ENCODE measurements at places on chromosomes 16 and 17. TPM values are rescaled to one million over a fixed set of nuclear protein-coding genes. Genes with fewer than 3 reads are reported as not detected.

GRCh38 chr17:74810699-74811485 lies 34.7 kb upstream of the NAT9 start:
- no peak overlapping the region for H3K4me3 ChIP-seq
- H3K27me3 ChIP-seq, result no peaks in the 10 kb centered on the region
- no peak for DNase-seq
- no peaks in the 10 kb centered on the region for H3K36me3 ChIP-seq

- no peak overlapping the region for H3K4me3 ChIP-seq
- H3K4me1 ChIP-seq, result no peaks in the 10 kb centered on the region
- no peak overlapping the region for H3K27ac ChIP-seq
- H3K27me3 ChIP-seq, result peaks cover 3% of the 10 kb centered on the region
- no peak for DNase-seq
Observed at GRCh38 chr16:84692451-84693214, 7.2 kb upstream of the USP10 start.

GRCh38 chr16:73126525-73126853 lies 78.6 kb upstream of the ZFHX3 start:
- DNase-seq, result no peak
- H3K36me3 ChIP-seq, result no peaks in the 10 kb centered on the region
- peaks cover 3% of the 10 kb centered on the region for H3K27me3 ChIP-seq
- H3K4me3 ChIP-seq, result no peak overlapping the region
- no peak overlapping the region for H3K27ac ChIP-seq

DNA sequence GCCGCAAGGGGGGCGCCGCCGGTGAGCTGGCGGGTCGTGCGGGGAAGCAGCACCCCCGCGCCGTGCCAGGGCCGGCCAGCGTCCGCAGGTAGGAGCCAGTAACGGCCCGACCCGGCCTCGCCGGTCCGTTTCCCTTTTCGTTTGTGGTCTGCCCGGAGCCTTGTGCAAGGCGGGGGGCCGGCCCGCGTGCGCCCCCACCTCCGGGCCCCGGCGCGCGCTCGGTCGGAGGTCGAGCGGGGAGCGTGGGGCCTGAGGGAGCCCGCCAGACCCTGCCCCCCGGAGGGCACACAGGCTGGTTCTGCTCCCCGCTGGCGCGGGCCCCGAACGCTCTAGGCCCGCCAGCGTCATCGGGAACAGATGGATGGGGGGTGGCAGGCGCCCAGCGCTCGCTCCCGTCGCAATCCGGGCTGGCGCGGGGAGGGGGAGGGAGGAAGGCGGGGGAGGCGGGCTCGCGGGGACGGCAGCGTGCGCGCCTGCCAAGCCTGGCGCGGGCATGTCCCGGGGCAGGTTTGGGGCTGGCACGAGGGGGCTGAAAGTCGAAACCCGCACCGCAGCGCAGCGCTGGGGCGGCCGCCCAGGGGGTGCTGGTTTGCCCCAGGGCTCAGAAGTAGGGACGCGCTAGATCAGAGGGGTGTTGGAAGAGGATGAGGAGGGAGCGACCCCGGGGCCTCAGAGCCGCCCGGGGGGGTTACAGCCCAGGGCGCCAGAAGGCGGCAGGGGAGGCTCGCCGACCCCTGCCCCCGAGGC lies 1.5 kb upstream of the GSE1 start:
- H3K36me3 ChIP-seq, result no peaks in the 10 kb centered on the region
- DNase-seq, result peak; percentile 76
- peaks cover 17% of the 10 kb centered on the region for H3K27me3 ChIP-seq
- H3K27ac ChIP-seq, result no peak overlapping the region
- peak overlapping the region; percentile 60 for H3K4me3 ChIP-seq
- H3K4me1 ChIP-seq, result peaks cover 50% of the 10 kb centered on the region

DNA sequence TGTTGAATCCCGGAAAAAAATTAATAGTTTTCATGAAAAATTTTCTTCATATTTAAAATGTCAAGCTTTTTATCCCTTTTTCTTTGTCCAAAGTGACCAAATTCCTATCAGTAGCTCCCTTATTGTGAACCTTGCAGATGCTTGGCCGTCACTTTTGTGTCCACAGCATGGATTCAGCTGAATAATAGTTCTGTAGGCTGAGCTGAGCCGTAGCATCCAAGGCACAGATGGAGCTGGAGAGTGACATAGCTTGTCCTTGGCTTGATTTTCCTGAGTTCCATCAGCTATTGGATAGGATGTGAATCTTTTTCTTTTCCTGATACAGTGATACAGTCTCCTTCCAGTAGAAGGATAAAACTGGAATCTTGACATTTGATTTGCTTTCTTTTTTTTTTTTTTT lies 3.6 kb downstream of the NUP85 start:
- H3K4me1 ChIP-seq, result peaks cover 14% of the 10 kb centered on the region
- no peaks in the 10 kb centered on the region for H3K27me3 ChIP-seq
- H3K4me3 ChIP-seq, result no peak overlapping the region
- H3K27ac ChIP-seq, result no peak overlapping the region
- H3K36me3 ChIP-seq, result peaks cover 43% of the 10 kb centered on the region

DNA sequence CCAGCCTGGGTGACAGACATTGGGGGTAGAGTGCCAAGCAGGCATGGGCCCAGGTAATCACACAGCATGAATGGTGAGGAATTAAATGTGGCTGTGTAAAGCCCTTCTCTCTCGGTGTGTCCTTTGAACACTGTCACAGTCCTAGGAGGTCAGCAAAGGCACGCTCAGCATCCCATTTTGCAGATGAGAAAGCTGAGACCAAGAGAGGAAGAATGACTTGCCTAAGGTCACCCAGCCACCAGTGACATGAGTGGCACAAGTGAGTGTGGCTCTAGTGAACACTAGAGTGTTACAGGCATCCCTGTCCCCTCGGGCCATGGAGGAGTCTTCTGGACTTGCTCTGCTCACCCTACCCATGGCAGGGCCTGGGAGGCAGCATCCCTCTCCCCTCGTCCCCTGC lies 10.7 kb downstream of the CTF1 start:
- no peak for DNase-seq
- no peaks in the 10 kb centered on the region for H3K36me3 ChIP-seq
- no peak overlapping the region for H3K4me3 ChIP-seq
- H3K27me3 ChIP-seq, result peaks cover 2% of the 10 kb centered on the region
- H3K27ac ChIP-seq, result no peak overlapping the region

DNA sequence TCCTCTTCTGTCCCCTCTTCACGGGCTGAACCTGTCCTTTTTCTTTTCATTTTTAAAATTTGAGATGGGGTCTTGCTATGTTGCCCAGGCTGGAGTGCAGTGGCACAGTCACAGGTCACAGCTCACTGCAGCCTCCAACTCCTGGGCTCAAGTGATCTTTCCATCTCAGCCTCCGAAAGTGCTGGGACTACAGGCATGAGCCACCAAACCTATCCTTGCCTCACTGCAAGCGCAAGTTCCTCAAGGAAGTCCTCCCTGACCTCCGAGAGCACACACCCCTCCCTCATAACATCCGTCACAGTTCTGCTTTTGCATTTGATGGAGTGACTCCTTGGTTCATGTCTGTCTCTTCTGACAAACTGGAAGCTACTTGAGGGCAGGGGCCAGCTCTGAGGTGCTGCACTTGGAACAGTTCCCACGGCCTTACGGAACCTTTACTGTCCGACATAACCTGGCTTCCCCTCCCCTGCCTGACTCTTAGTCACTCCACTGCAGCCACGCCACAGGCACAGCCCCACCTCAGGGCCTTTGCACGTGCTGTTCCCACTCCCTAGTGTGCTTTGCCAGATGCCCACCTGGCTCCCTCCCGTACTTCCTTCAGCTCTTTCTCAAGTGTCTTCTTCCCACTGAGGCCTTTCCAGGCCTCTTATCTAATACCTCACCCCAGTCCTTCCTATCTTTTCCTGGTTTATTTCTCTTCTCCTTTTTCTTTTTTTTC lies 4.4 kb downstream of the TBX6 start:
- H3K27me3 ChIP-seq, result no peaks in the 10 kb centered on the region
- DNase-seq, result no peak
- no peak overlapping the region for H3K27ac ChIP-seq
- H3K4me1 ChIP-seq, result peaks cover 8% of the 10 kb centered on the region
- no peak overlapping the region for H3K4me3 ChIP-seq

DNA sequence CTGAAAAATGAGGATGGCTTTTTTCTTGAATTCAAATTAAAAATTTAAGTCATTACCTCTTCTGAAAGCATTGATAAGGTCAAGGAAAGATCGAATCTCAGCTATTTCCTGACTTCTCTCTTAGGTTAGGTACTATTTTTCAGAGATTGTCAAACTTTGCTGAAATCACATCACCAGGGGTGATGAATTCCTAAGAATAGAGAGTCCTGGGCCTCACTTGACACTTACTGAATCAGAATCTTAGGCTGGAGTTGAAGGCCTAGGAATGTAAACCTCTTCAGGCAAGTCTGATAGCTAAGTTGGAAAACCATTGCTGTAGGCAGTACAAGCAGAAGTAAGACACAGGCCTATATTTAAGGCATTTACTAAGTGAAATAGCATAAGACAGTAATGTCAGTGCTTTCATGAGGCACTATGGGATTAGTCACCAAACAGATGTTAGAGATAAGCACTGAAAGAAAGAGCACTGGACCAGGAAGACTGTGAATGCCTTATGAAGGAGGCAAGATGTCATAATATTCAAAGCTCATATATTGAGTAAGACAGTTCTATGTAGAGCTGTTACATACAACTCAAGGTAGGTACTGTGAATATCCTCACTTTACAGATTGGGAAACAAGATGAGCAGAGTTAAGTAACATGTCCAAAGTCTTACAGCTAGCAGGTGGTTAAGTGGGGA lies 21.5 kb downstream of the DCAF7 start:
- no peak for DNase-seq
- H3K4me3 ChIP-seq, result no peak overlapping the region
- H3K27ac ChIP-seq, result peak overlapping the region; percentile 35
- no peaks in the 10 kb centered on the region for H3K36me3 ChIP-seq

- H3K4me1 ChIP-seq, result no peaks in the 10 kb centered on the region
- no peak for DNase-seq
- H3K36me3 ChIP-seq, result no peaks in the 10 kb centered on the region
- H3K27me3 ChIP-seq, result no peaks in the 10 kb centered on the region
Observed at GRCh38 chr17:33837281-33837680, 417.8 kb upstream of the CCL2 start.

DNA sequence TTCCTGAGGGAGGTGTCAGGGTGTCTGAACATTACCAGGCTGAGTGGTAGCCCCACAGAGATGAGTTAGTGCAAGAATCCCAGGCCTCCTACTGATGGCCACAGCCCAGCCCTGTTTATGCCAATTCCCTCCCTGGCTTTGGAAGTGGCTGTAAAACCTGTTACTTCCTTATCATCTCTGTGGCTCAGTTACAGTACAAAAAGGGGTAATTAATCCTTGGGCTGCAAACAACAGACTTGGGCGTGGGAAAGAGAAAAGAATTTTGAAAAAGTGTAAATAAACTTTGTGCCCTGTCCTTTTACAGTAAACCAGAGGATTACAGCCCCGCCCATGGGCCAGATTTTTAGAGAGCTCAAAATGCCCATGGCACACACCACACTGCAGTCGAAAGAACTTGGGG lies 73.1 kb upstream of the AXIN2 start:
- H3K4me1 ChIP-seq, result peaks cover 21% of the 10 kb centered on the region
- H3K27ac ChIP-seq, result no peak overlapping the region
- no peak overlapping the region for H3K4me3 ChIP-seq
- H3K27me3 ChIP-seq, result no peaks in the 10 kb centered on the region

GRCh38 chr16:78035012-78035411 lies 12.7 kb downstream of the CLEC3A start:
- H3K4me1 ChIP-seq, result no peaks in the 10 kb centered on the region
- DNase-seq, result no peak
- no peaks in the 10 kb centered on the region for H3K36me3 ChIP-seq
- H3K4me3 ChIP-seq, result no peak overlapping the region

- DNase-seq, result peak; percentile 73
- peak overlapping the region; percentile 50 for H3K4me3 ChIP-seq
- H3K36me3 ChIP-seq, result peaks cover 14% of the 10 kb centered on the region
- peaks cover 8% of the 10 kb centered on the region for H3K27me3 ChIP-seq
- no peak overlapping the region for H3K27ac ChIP-seq
Observed at GRCh38 chr17:2724784-2725164, 13.2 kb upstream of the CLUH start.

- H3K4me1 ChIP-seq, result 0 out of 2 replicates have a peak, but pooled peaks cover 5% of the 10 kb centered on the region
- H3K27ac ChIP-seq, result peak overlapping the region; percentile 19
- H3K27me3 ChIP-seq, result no peaks in the 10 kb centered on the region
Observed at GRCh38 chr16:87328846-87329245, 11.7 kb upstream of the C16orf95 start.

- no peaks in the 10 kb centered on the region for H3K4me1 ChIP-seq
- peaks cover 6% of the 10 kb centered on the region for H3K36me3 ChIP-seq
- H3K27me3 ChIP-seq, result no peaks in the 10 kb centered on the region
- DNase-seq, result no peak
Observed at GRCh38 chr17:2237950-2238349, 65.6 kb downstream of the SMG6 start.

DNA sequence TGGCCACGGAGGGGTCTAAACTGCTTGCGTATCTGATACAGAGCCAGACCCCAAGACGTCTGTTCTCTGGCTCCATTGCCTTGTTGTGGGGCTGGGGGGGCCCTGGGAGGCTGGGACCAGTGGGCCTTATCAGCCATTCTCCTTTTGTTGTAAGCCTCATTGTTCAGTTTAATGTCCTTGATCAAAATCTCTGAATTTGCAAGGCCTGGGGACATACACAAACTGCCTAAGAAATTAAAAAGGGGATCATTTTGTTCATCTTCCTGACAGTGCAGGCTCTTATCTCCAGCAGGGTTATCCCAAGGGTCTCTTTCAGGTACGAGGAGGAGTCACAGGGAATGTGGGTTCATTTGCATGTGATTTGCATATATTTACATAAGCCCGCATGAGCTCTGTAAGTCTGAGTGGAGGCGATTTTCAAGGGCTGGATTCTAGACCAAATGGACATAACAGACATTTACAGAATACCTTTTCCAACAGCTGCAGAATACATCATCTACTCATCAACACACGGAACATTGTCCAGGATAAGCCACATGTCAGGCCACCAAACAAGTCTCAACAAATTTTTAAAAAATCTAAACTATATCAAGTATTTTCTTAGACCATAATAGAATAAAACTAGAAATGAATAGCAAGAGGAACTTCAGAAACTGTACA lies 269.8 kb downstream of the RBFOX1 start:
- peaks cover 23% of the 10 kb centered on the region for H3K4me1 ChIP-seq
- H3K27ac ChIP-seq, result no peak overlapping the region
- H3K4me3 ChIP-seq, result no peak overlapping the region
- no peaks in the 10 kb centered on the region for H3K27me3 ChIP-seq
- peaks cover 15% of the 10 kb centered on the region for H3K36me3 ChIP-seq

- DNase-seq, result no peak
- no peaks in the 10 kb centered on the region for H3K27me3 ChIP-seq
- no peaks in the 10 kb centered on the region for H3K36me3 ChIP-seq
- H3K4me1 ChIP-seq, result peaks cover 14% of the 10 kb centered on the region
Observed at GRCh38 chr16:73845238-73846006, 451.2 kb upstream of the PSMD7 start.

DNA sequence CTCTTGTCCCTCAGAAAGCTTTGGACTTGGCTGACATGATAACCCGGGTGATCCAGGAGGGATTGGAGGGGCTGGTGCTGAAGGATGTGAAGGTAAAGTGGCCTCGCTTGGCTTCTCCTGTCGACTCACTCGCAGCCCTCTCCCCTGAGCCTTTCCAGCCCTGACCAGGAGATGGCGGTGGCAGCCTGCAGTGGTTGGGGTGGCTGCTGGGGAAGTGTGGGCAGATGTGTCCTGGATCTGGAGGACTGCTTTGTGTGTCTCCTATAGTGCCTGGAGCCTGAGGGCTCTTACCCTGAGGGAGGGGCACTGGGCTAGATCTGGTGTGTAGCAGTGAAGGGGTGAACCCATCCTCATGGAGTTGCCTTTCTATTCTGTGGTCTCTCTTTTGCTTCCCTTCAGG lies 17.9 kb downstream of the LIG3 start:
- H3K36me3 ChIP-seq, result peaks cover 87% of the 10 kb centered on the region
- no peaks in the 10 kb centered on the region for H3K27me3 ChIP-seq
- peak; percentile 79 for DNase-seq
- H3K27ac ChIP-seq, result no peak overlapping the region
- H3K4me3 ChIP-seq, result no peak overlapping the region

The STAT5A gene
- 9.7 TPM for total RNA-seq

The CMTM4 gene
- total RNA-seq, result 56.2 TPM

The TMEM88 gene
- 3.9 TPM for total RNA-seq

The KRTAP3-1 gene
- total RNA-seq, result not detected

The TBC1D3E gene
- total RNA-seq, result not detected

The USP31 gene
- 17.4 TPM for total RNA-seq

The GLP2R gene
- not detected for total RNA-seq
